ENCODE measurements at places on chromosomes 11 and 22.
A peak's percentile ranks its signal among the peaks of the same experiment; 100 is the strongest.

DNA sequence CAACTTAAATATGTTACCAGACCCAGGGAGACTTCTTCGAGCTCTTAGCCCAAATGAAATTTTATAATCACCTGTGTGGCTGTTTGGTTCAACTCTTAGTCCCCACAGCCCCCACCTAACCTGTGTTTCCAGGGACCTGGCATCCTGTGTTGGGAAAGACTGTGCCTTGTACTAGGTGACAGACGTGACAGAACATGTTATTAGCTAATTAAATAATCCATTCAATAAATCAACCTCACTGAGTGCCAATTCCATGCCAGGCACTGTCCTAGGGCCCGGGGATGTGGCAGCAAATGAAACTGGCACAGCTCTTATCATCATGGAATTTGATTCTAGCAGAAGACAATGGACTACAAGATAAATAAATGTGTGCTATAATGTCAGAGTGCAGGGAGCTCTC, 431.9 kb downstream of the MIAT start:
- no peak for DNase-seq

DNA sequence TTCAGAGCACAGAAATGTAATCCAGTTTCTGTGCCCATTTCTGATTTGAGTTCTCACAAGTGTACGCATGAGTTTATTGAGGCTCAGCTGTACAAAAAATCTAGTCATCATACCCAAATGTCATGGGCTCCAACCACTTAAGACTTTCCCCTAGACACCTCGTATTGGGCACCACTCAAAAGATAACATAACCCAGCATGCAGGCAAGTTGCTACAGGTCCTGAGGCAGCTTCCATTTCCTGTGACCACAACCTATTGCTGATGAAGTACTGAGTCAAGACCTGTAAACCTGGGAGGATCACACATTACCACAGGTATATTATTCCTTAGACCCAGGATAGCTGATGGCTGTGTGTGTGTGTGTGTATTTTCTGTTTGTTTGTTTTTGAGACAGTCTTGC, 95.2 kb downstream of the MRTFA start:
- no peak for DNase-seq

DNA sequence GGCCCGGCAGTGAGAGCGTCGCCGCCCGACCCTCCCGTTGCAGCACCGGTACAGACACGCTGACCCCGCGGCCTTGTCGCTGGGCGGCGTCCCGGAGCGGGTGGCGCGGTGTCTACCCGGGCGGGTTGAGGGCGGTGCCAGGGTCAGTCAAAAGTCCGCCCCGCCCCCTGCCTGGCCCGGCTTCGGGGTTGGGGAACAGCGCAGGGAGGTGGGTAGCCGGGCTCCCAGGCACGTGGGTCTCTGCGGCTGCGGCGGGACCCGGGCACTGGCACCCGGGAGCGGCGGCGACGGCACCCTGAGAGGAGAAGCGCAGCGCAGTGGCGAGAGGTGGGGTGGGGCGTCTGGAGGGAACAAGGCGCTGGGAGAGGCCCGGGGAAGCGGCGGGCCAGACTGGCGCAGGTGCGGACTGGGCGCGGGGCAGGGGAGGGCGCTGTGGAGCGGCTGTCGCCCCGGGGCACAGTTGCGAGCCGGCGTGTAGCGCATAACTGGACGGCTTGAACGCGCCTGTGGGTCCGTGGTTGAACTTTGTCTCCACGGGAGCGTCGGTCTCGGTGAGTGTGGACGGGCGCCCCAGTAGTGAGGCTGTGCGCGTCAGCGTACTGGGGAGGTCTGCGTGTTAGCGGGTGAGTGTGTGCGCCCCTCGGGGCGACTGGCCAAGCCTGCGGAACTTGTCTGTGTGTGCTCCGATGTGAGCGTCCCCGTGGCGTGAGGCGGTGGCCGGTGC, at the start of gene P2RY2:
P2RY2 (plus strand) TSS at position 176 of the 724 bp plus-strand sequence. CDS start 15,879 bp downstream, outside the sequence.
- no peak for DNase-seq

DNA sequence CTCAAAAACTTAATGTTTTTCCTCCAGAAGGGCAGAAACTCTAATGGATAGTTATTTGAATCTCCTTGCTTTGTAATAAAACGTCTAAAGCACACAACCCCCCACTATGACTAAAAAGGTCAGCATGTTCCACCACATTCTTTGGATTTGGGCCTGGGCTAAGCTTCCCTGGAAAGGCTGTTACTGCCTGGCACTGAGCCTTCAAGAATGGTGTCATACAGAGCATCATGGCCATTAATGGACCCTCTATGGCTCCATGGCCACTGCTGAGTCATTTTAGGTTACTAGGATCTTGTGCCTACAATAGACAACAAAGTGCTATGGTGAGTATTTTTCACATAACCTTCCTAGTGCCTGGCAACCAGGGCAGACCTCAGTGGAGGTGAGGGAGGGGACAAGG, 242.6 kb upstream of the FAT3 start:
- DNase-seq: no peak

DNA sequence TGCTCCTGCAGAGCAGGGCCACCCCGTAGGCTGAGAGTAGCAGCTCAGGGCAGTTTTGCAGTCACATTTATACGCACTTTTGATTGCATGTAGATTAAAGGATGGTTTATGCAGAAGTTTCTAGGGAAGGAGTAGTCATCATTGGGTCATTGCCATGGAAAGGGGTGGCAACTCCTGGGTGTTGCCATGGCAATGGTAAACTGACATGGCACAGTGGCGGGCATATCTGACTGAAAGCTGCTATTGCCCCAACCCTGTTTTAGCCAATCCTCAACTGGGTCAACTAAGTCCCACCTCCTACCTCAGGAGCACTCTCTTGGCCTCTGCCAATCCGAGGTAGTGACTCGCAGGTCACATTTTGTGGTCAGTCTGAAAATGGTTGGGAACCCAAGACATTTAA, 2.4 kb upstream of the ARSA start:
- no peak for DNase-seq

DNA sequence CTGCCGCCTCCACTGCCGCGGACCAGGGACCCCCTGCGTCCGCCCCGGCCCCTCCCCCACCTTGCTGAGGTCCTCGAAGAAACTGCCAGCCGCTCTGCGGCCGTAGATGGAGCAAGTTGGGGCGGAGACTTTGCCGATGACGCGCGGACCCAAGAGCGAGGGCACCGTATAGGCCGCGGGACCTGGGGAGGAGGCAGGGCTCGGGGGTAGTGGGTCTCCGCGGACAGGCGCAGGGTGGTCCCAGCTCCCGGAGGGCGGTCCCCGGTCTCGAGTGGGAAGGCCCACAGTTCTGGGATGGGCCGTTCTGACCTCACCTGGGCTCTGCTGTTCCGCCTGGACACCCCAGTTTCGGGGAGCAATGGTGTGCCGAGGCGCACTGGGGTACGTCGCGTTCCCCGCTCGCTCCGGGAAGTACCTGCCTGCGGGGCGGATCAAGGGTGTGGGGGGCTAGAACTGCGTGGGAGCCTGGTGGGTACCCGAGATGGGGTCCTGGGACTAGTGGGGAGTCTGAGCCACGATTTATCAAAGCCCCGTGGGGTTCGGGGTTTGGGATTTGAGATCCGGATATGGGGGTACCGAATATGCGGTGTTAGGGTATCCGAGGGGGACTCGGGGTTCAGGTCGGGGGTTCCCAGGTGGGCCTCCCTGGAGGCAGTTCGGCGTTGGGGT, 1.2 kb upstream of the TYMP start:
- peak; percentile 43 for DNase-seq

DNA sequence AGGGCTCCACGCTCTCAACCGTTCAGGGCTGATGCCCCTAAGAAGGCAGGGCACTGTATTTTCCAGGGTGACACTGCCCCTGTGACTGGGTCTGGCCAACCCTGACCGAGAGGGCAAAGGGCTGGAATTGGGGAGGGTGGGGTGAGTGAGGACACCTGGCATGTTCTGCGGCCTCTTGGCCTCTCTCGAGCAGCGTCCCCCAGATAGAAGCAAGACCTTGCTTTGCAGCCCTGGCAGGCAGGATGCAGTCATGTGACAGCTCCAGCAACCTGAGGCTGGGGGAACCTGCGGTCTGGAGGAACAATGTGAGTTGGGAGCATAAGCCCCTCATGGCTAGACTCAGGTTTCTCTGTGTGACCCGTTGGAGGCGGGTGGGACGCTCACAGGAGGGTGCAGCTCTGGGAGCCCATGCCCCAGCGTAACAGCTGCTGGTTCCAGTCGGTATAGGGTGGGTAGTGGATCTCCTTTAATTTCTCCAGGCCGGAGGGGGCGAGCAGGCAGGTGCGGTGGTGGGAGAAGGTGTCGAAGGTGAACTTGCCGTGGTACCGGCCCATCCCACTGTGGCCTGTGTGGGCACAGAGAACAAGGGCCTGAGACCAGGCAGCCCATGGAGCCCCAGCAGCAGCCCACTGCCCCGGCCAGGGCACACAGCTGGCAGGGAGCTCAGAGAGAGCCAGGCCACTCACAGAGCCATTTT, 11.4 kb downstream of the ALDH3B2 start:
- no peak for DNase-seq

DNA sequence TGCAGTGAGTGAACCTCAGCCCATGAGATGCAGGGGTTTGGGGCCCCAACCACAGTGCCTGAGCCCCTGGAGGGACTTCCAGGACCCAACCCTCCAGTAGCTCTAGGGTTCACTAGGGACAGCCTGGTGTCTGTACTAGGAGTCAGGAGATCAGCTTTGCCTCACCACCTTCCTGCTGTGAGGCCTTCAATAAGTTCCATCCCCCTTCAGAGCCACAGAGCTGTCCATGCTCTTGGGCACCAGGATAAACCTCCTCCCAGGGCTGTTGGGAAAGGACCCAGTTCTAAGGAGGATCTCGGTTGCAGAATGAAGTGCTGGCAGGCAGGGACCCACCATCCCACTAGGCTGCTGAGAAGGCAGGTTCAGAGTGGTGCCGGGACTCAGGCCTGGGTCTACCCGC, 9.7 kb downstream of the ARHGEF17 start:
- no peak for DNase-seq

DNA sequence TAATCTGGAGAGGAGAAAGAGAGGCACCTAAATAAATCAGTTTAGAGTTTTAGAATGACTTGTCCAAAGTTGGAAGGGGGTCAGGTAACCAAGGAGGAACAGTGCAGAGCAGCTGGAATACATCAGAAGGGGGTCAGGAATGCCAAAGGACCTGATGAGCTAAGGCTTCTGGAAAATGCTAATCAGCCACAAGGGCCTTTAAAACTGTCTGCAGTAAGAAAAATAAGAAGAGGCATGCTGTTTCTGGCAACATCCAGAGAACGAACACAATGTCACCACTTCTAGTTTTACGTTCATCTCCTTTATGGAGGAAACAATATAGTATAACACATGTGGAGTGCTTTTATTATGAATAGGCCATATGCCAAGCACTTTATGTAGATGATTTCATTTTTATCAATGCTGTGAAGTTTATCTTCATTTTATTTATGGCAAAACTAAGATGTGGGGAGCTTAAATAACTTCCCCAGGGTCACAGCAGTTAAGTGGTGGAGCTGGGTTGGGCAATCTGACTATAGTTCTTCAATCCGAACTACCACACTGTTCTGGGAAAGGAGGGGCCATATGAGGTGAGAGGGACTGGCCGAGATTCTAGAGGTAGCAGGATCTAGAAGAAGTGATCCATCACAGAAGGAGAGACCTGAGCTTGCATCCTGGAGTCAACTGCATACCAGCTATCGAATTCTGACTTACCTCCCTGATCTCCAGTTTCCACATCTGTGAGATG, 22.6 kb downstream of the ACO2 start:
- DNase-seq: no peak

- no peak for DNase-seq
These were observed 89.2 kb upstream of the CRTAM start for GRCh38 chr11:122749005-122749687.

GRCh38 chr11:17098038-17098437, 20.6 kb upstream of the RPS13 start:
- no peak for DNase-seq

DNA sequence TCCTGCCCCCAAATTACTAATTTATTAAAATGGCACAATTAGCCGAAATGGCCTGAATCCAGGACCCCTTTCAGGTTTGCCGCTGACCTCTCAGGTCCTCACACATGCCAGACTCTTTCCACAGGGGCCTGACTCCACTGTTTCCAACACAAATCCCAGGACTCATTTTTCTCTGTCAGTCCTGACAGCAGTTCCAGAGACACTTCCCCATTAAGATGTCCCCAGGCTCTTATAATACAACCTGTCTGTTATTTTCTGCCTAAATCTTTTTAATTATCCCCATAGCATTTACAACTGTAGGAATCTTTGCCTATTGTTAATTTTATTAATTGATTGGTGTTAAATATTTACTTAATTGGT, 9.4 kb upstream of the IGLL5 start:
- DNase-seq: no peak

GRCh38 chr11:61132646-61133045, 28.6 kb downstream of the VPS37C start:
- DNase-seq: no peak

DNA sequence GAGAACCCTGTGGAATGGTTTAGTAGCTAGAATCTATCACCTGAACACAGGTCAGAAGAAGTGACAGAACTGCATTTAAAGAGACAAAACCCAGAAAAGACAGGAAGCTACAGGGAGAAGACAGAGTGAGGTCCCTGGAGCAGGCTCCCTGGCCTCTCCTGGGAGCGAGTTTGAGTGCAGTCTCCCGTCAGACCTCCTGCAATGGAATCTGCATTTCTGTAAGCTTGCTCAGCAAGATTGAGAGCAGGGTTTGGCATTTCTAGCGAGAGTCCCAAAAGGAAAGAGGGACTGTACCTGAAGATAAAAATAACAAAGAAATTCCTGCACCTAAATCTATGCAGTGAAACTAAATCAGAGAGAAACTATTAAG, 74.2 kb downstream of the MORC2 start:
- no peak for DNase-seq

DNA sequence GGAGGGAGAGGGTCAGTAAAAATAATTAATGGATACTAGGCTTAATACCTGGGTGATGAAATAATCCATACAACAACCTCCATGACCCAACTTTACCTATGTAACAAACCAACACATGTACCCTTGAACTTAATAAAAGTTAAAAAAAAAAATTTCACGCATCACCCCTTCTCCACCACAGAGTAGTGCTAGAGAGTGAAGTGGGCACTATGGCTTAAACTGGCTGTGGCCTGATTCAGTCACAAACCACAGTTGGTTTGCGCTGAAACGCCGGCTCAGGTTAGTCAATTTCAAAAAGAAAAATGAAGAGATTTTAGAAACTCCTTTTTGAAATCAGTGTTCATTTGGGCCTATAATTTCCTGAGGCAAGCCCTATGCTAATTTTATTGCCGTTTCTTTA, 144.3 kb downstream of the TRPC6 start:
- DNase-seq: no peak

GRCh38 chr22:29463629-29464028, 16.4 kb upstream of the NEFH start:
- no peak for DNase-seq

GRCh38 chr11:27611390-27611789, 88.9 kb downstream of the BDNF start:
- no peak for DNase-seq

GRCh38 chr22:23859201-23859600, 1.5 kb downstream of the SLC2A11 start:
- no peak for DNase-seq

Data from NCI-H774 (cell line).